ENCODE measurements at places on chromosomes 3 and 15. TPM values are rescaled to one million over a fixed set of nuclear protein-coding genes. Genes with fewer than 3 reads are reported as not detected.

The TP63 gene
- polyA plus RNA-seq = not detected

The GOLGA8S gene
- polyA plus RNA-seq = 0.19 TPM

The C3orf22 gene
- polyA plus RNA-seq = not detected

The TM4SF1 gene
- polyA plus RNA-seq = 4.7 TPM

The PDE8A gene
- 6.4 TPM for polyA plus RNA-seq

The COLQ gene
- not detected for polyA plus RNA-seq

The NANOGP8 gene
- not detected for polyA plus RNA-seq

The SI gene
- polyA plus RNA-seq = not detected

The LZTFL1 gene
- polyA plus RNA-seq = 15.8 TPM

The CYP11A1 gene
- 1.3 TPM for polyA plus RNA-seq

The NEDD4 gene
- polyA plus RNA-seq = not detected

The HACD2 gene
- polyA plus RNA-seq = 40.2 TPM

The HSPBAP1 gene
- 13.0 TPM for polyA plus RNA-seq

The SNURF gene
- polyA plus RNA-seq = 19.7 TPM

The CPN2 gene
- not detected for polyA plus RNA-seq

The CD96 gene
- polyA plus RNA-seq = not detected

The ACOX2 gene
- 2.4 TPM for polyA plus RNA-seq

The HTR3E gene
- not detected for polyA plus RNA-seq

The SUMF1 gene
- polyA plus RNA-seq = 13.9 TPM

The HIGD2B gene
- not detected for polyA plus RNA-seq

The MAP1A gene
- polyA plus RNA-seq = 27.2 TPM

The ATP1B3 gene
- 144 TPM for polyA plus RNA-seq

The DET1 gene
- 2.1 TPM for polyA plus RNA-seq

The BLM gene
- 24.4 TPM for polyA plus RNA-seq

The ATP2B2 gene
- 357 TPM for polyA plus RNA-seq

The ZNF80 gene
- 0.31 TPM for polyA plus RNA-seq

The HEG1 gene
- polyA plus RNA-seq = 2.0 TPM

The KIF7 gene
- 0.85 TPM for polyA plus RNA-seq

The TUSC7 gene
- 5.7 TPM for polyA plus RNA-seq

The ISL2 gene
- not detected for polyA plus RNA-seq

The DOCK3 gene
- 8.6 TPM for polyA plus RNA-seq

The ZNF385D gene
- 191 TPM for polyA plus RNA-seq

The CHRNA7 gene
- polyA plus RNA-seq = 1.7 TPM

The CTXN2 gene
- 3.8 TPM for polyA plus RNA-seq

The CFAP20DC gene
- polyA plus RNA-seq = 1.4 TPM

The FBXW12 gene
- not detected for polyA plus RNA-seq

The GP5 gene
- not detected for polyA plus RNA-seq

The KBTBD12 gene
- polyA plus RNA-seq = 1.5 TPM

The SERINC4 gene
- polyA plus RNA-seq = not detected

The CASR gene
- polyA plus RNA-seq = not detected

The IFT122 gene
- polyA plus RNA-seq = 20.5 TPM

The BBX gene
- polyA plus RNA-seq = 56.9 TPM

The ERICH6 gene
- polyA plus RNA-seq = not detected

The COPS2 gene
- 105 TPM for polyA plus RNA-seq

The TMEM207 gene
- not detected for polyA plus RNA-seq

The MESP2 gene
- polyA plus RNA-seq = not detected
